A549 (cell line): ENCODE measurements at places on chromosomes 5 and 9. TPM values are rescaled to one million over a fixed set of nuclear protein-coding genes. Genes with fewer than 3 reads are reported as not detected.

Gene WNT8A
- not detected in 3 replicates for polyA plus RNA-seq

Gene SHISAL2B
- not detected in 3 replicates for polyA plus RNA-seq

DNA sequence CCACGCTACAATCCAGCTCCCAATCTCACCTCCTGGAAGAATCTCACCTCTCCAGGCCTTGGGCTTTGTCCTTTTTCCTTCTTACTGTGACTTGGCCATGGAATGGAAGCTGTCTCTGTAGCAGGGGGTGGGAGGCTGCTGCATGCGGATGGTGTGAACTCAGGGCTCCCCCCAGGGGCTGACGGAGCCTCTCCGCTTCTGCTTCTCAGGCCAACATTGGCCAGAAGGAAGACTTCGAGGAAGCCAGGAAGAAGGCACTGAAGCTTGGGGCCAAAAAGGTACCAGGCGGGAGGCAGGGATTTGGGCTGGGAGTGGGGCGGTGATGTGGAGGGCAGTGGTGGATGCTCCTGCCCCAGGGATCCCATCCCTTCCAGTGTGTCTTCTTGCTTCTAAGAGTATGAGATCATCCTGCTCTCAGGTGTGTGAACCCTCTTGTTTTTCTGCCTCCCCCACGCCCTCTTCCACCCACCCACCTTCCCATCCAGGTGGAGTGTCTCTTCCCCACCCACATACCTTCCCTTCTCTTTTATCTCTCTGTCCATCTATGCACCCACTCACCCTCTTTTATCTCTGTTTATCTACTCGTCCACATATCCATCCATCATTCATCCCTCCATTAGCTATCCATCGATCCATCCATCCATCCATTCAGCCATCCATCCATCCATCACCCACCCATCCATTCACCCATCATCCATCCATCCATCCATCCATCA lies 9.5 kb downstream of the ASS1 start:
- DNase-seq, result no peak

- DNase-seq, result peak; percentile 48
Measured at GRCh38 chr5:159098603-159099436, 896 bp downstream of the EBF1 start.

DNA sequence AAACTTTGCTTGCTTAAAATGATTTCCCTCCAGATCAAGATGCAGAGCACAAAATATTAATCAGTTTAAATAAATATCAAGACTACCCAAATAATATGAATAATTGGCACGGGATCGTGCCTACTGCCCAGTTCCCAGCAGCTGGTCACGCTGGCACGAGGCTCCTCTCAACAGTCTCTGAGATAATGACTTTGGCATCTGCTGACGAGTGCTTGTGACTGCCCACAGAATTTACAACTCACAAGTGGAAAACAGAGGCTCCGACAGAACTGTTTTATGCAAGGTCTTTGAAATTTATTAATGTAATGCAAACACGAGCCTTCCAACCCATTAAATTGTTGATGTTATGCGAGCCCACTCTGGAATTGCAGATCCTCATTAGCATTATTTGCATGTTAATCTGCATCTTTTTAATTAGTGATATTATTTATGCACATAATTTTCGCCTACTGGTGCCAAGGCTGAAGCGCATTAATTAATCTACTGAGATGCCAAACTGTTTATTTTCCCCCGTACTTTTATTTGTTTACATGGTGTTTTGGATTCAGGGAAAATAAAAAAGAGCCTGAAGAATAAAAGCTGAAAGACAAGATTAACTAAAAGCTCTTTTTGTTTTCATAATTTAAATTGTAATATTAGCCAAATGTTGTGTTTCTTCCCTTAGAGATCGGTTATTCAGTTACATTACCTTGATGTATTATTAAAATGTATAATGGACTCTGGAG lies 369.3 kb upstream of the IRX1 start:
- no peak for DNase-seq

- no peak for DNase-seq
Measured at GRCh38 chr5:59001154-59001553, 418.3 kb downstream of the RAB3C start.

GRCh38 chr5:118144540-118144939 lies 843.8 kb downstream of the DTWD2 start:
- DNase-seq, result no peak

- no peak for DNase-seq
Measured at GRCh38 chr9:76349865-76350264, 44.4 kb downstream of the RFK start.
